ENCODE measurements at places on chromosomes 1 and 21.

DNA sequence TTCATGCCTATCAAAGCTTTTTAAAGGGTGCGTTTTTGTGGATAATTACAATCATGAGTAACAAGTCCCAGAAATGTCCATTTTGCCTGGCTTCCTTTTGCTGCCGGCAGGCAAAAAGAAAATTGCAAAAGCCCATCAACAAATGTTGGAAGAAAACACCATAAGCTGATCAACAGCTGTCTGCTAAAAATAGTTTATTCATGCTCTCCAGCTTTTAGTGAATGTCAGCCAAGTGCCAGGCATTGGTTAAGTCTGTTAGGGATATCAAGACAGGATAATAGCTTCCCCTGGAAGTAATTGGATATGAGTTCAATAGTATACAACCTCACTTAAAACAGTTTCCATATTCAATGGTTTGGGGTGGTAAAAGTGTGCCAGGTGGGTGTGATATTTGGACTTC is 13.6 kb upstream of the AGMAT start:
- DNase-seq: no peak

GRCh38 chr1:36835017-36835695 is 199.2 kb downstream of the GRIK3 start:
- no peak for DNase-seq

DNA sequence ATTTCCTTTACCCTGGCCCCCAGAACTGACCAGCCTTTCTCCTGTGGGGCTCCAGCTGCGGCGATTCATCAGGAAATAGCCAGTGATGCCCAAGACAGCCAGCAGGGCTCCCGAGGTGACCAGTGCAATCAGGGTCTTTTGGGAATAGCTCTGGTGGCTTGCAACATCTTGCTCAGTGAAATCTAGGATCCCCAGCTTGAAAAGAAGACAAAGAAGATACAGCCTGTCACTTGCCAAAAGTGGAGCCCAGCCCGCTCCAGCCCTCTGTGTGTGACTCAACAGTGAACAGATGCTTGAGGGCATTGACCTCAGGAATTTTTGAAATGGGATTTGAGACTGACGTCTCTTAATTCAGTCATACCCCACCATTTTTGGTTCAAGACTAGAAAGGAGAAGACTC is 22.3 kb downstream of the CD34 start:
- DNase-seq: no peak

GRCh38 chr1:4678066-4678717 is 23.8 kb downstream of the AJAP1 start:
- no peak for DNase-seq

DNA sequence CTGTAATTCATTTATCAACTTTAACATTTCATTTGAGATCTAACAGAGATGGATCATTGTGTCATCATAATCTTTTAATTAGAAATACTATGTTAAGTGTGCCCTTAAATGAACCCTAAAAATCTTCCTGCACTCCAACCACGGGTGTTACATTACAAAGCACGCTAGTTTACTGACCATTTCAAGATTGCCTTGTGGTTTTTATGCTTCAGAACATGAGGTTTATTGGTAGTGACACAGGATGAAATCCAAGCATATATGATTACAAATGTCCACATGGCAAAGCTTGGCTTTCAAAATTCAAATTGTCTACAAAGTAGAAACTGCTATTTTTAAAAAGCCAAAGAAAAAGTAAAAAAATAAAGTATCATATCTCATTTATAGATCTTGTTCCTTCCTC is 190.4 kb upstream of the USP25 start:
- DNase-seq: no peak

GRCh38 chr1:29719253-29719652 is 482.9 kb downstream of the PTPRU start:
- no peak for DNase-seq

DNA sequence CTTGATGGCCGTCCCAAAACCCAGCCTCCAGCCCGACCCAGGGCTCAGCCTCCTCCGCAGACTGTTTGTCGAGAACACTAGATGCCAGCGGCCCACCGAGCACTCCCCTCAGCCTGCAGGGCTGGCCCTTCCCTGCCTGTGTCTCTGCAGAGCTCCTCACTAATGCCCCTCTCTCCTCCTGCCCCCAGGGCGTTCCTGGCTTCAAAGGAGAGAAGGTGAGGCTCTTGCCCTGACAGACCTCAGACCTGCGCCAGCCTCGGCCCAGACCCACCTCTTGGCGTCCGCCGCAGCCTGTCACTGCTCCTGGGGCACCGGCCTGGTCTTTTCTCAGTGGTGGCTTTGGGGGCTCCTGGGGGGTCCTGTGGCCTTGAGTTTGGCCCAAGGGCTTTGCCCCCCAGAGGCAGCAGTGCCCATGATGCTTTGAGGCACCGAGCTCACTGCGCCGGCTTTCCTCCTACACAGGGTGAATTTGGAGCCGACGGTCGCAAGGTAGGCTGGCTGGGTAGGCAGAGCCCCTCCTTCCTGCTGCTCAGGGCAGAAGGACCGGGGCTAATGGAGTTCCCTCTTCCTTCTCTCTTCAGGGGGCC is 18.4 kb downstream of the COL6A2 start:
- no peak for DNase-seq

GRCh38 chr1:228685081-228685660 is 50.1 kb upstream of the RHOU start:
- no peak for DNase-seq

GRCh38 chr1:41418857-41419583 is 57.8 kb downstream of the FOXO6 start:
- DNase-seq: no peak

GRCh38 chr1:201379733-201380242 is 2.3 kb upstream of the TNNT2 start:
- DNase-seq: no peak

DNA sequence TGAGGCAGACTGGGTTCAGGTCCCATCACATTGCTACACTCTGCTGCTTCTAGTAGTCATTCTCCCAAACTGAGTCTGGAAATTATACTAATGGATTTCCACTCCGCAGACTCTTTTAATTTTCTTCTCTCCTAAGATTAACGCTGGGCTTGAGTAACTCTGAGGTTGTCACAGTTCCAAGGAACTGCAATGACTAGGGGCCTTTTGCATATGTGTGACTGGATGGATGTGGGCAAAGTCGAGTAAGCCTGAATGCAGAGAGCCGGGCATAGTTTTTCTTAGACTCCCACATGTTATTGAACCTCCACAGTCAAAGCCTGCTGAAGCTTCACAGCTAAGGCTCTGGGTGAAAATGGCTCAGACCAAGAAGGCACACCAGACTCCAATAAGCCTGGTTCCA is 160.9 kb upstream of the PROX1 start:
- no peak for DNase-seq

- DNase-seq: no peak
Measured at GRCh38 chr1:42380586-42381279, at the start of gene RIMKLA. Gene RIMKLA, plus strand, starts transcription at chr1:42380792. Its CDS starts 143 bp downstream, at chr1:42380935.

GRCh38 chr1:180278194-180278515 is 48.1 kb downstream of the LHX4 start:
- no peak for DNase-seq

DNA sequence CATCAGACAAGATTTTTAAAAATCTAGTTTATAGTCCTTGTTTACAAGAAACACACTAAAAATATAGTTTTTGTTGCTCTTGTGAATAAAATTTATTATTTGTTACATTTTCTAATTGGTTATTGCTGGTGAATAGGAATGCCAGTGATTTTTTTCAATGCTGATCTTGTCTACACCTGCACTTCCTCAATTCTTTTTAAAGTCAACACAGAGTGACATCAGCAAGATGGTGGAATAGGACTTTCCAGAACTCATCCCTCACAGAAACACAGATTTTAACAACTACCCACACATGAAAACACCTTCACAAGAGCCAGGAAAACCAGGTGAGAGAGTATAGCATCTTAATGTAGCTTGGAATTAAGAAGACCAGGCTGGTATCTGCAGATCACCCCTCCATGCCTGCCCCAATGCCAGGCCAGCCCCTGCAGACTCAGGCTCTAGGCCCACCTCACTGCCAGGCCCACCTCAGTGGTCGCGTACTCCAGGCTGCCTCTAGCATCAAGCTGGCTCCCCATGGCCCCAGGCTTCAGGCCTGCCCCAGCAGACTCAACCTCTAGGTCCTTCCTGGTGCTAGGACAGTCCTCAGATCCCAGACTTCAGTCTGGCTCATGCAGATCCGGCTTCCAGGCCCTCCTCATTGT is 117.6 kb downstream of the WDR3 start:
- no peak for DNase-seq

- DNase-seq: no peak
Measured at GRCh38 chr1:99557546-99558202, 88.2 kb upstream of the PALMD start.

- no peak for DNase-seq
Measured at GRCh38 chr1:101971304-101971703, 25.4 kb downstream of the OLFM3 start.

DNA sequence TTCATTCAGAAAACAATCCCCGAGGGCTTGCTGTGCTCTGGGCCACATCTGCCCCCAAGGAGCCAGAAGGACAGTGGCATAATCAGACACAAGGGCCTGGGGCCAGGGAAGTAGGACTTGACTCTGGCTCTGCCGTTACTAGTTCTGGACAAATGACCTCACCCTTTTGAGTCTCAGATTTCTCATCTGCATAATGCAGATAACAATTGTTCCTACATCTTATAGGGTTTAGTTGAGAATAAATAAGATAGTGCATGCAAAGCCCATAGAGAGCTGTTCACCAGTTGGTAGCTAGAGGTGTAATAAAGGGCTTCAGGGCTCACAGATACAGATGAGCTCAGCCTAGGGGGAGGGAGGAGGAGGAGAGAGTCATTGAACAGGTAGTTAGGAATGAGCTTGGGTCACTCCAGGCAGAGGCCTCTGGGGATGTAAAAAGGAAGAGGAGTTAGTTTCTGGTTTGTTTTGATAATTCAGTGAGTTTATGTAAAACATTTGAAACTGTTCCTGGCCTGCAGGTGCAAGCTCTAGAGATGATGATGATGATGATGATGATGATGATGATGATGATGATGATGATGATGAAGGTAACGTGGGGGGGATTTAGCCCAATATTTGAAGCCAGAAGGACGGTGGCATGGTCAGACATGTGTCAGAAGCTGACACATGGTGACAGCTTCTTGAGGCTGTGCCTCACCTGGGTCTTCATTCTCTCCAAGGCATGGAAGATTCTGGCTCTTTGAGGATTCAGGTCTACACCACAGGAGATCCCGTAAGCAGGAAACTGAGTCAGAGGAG is 858 bp downstream of the LACTBL1 start:
- no peak for DNase-seq

DNA sequence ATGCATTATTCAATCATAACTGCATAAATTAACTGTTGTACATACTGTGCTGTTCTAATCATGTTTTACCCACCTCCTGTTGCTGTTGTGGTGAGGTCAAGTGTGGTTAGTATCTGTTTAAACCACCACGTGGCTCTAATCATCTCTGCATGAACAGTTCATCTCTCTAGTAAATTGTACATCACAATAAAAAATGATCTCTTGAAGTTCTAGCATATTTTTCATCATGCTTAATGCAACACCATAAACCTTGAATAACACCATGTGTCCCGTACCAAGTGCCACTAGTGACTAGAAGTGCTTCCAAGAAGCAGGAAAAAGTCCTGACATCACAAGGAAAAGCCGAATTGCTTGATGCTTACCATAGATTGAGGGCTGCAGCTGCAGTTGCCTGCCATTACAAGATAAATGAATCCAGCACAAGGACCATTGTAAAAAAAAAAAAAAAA is 51.7 kb downstream of the SNRPE start:
- DNase-seq: no peak
